Right hindlimb (tissue), 1 donor: ENCODE measurements at places on chromosomes 11 and 22.

- no peak for DNase-seq
Observed at GRCh38 chr22:30302810-30303138, 13.5 kb upstream of the CASTOR1 start.

- DNase-seq = peak; percentile 77
Observed at GRCh38 chr22:29394931-29395581, 6.7 kb upstream of the AP1B1 start.

DNA sequence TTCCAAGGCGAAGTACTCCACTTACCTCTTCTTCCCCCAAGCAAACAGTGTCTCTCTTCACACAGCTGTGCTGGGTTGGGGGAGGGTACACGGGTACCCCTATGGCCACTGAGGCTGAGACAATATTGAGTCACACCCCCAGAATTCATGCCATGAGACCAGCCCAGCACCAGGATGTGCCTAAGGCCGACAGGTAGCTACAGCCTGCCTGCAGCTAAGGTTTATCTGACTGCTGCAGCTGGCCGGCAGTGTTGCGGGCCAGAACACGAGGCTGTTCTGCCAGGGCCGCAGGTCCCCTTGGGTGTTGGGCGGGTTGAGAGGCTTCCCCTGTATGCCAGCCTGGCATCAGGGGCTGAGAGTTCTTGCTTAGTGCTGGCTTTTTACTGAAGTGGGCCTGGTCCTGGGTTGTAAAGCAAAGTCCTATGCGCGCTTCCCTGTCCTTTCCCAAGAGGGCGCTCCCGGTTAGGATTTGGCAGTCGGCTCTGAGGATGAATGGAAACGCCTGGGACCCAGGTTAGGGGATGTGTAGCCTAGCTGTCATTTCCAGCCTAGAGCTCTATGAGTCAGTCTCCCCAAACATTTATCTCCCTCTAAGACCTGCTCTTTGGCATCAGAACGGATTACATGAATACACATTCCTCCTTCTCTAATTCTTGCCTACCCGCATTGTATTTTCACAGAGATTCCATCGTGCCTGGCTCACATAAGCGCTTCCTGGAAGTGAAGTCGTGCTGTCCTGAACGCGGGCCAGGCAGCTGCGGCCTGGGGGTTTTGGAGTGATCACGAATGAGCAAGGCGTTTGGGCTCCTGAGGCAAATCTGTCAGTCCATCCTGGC is 7.1 kb downstream of the USP18 start:
- DNase-seq = peak; percentile 89

DNA sequence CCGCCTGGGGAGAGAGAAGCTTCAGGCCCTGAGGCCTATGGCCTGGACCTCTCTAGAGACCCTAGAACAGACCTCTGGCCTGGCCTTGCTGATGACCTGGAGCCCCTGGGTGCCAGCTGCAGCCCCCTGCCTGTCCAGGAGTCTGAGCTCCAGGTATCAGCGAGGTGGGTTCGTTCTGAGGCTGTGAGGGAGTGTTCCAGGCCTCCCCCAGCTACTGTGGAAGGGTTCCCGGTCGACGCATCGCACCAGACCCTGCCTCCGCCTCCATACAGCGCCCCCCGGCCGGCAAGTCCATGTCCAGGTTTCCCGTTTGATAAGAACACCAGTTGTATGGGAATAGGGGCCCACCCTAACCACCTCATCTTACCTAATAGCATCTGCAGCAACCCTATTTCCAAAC is 111.1 kb downstream of the KCNQ1 start:
- peak; percentile 5 for DNase-seq

DNA sequence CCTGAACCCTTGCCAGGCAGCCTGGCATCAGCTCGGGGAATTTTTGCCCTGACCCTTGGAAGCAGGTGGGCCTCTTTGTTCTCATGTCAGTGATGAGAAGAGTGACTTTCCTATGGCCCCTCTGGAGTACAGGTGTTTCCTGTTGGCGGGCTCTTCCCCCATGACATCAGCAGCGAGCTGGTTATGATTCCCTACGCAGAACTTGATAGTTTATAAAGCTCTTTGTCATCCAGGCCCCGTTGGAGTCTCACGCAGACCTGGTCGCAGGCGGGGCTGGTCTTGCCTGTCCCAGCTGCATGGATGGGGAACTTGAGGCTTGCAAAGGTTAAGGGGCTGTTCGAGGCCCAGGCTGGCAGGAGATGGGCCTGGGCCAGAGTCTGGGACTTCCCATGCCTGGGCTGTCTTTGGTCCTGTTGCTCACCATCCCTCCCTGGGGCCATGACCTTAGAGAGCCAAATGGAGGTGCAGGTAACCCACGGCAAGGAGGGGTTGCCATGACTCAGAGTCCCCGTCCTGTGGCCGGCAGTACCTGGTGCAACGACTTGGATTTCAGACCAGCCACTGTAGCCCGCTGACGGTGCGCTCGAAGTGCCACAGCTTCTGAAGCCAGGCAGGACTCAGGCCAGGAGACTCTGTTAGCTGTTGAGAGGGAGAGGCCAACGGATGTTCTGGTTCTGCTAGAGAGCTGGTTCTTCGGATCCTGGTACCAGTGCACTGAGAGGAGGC is 45.9 kb upstream of the PPP6R3 start:
- peak; percentile 61 for DNase-seq

GRCh38 chr11:118238421-118238820 is 13.6 kb upstream of the JAML start:
- no peak for DNase-seq

- no peak for DNase-seq
Observed at GRCh38 chr11:117876059-117876340, 458 bp downstream of the FXYD6 start.

DNA sequence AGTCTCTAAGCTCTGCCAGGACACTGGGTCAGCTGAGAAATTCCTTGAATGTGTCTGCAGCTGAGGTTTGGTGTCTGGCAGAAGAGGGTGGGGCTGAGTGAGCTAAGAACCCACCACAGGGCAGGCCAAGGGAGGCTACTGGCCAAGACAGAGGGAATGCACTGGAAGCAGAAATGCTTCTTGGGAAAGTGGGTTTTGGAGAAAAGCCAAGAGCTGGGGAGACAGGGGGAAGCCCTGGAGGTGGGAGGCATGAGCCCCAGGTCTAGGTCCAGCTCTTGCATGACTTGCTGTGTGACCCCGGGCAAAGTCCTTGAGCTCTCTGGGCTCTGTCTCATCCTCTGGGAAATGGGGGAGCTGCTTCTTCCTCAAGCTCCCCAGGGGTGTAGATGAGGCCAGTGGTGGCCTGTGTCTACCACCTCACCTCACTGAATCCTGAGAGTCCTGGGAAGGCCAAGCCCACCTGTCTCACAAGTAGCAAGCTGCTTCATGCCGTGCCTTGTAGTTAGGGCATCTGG is 2.3 kb downstream of the MMP11 start:
- DNase-seq = peak; percentile 61

- no peak for DNase-seq
Observed at GRCh38 chr11:79022265-79022664, 418.6 kb downstream of the TENM4 start.

DNA sequence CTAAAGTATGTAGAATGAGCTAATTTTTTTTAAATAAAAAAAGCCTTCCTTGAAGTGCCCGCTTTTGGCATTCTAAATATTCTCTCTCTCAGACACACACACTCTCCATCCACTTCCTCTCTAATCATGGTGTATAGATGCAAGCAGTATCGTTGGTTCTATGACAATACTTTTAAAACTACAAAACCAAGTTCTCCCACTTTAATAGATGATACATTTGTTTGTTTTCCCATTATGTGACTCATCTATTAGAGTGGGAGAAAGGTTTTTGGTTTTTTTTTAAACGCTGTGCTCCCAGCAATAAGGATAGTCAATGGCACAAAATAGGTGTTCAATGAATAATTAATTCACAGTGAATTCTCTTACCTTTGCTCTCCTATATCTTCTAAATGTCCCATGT is 44.6 kb downstream of the FZD4 start:
- DNase-seq = no peak

DNA sequence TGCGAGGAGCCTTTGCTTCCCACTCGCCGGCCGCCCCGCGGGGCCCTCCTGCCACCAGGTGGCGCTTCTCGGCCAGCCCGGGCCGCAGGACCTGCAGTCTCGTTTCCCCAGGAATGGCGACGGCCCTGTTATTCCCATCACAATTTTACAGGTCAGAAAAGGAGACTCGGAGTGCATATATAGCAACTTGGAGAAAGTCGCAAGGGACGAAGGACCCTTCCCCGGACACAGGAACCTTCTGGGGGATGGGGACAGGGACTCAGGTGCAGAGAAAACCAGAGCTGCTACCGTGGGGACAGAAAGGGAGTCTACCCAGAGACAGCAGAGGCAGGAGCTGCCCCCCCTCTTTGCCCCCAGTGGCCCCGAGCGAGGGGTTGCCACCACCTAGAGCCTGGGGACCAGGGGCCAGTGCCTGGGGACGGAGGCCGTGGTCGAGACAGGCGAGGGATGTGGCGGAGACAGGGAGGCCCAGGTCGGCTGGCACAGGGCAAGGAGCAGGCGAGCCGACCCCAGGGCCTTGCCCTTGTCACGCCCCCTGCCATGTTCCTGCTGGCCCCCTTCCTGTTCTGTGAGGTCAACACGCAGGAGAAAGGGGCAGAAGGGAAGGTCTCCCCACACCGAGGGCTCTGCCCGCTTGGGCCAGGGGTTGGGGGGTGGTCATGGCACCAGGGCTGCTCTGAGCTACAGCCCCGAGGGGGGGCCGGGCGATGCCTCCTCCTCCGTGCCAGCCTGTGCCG is 3.5 kb upstream of the KRTAP5-6 start:
- peak; percentile 86 for DNase-seq

GRCh38 chr11:45843158-45843924 is 3.9 kb upstream of the CRY2 start:
- peak; percentile 91 for DNase-seq

GRCh38 chr11:127055236-127055635 is 54.7 kb upstream of the KIRREL3 start:
- no peak for DNase-seq

DNA sequence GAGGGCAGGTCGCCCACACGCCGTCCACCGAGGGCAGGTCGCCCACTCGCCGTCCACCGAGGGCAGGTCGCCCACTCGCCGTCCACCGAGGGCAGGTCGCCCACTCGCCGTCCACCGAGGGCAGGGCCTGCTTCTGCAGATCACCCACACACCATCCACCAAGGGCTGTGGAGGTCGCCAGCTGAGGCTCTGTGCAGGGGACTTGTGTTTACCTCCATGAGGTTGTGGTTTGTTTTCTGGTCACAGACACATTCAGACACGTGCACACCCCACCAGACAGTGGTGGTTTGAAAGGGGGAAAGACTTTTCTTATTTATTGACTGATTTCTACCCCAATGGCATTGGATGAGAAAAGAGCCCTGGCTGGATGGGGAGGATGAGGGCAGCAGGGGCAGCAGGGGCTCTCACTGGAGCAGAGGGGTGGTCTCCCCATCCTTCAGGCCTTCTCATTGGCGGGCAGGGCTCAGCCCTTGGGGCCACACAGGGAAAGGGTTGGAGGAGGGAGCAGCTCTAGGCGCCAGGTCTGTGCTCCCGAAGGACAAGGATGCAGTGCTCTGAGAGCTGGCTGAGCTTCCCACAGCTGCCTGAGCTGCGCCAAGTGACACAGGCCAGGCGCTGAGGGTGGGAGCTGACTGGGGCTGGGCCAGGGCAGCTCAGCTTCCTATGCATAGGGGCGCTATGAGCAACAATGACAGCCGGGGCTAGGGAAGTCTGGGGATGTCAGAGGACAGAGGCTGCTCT is 252.6 kb upstream of the B3GAT1 start:
- DNase-seq = no peak

- no peak for DNase-seq
Observed at GRCh38 chr11:64842366-64842759, 2.1 kb downstream of the CDC42BPG start.

DNA sequence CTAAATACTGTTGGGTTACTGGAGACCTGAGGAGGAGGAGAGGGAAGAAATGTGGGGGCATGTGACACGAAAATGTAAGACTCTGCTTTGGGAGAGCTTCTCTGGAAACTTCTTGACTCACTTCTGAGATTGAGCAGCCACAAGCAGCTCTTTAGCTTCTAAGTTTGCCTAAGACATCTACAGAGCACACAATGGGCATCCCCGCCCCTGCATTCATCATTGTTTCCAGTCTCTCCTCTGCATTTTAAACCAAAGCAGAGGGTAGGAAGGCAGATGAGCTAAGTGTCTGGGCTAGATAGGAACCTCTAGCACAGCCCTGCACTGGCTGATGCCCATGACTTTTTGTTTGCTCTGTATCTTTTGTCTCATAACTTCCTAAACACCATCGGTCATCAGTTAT is 2.1 kb upstream of the OR52D1 start:
- no peak for DNase-seq

- no peak for DNase-seq
Observed at GRCh38 chr22:27473533-27473932, 328.0 kb downstream of the MN1 start.

DNA sequence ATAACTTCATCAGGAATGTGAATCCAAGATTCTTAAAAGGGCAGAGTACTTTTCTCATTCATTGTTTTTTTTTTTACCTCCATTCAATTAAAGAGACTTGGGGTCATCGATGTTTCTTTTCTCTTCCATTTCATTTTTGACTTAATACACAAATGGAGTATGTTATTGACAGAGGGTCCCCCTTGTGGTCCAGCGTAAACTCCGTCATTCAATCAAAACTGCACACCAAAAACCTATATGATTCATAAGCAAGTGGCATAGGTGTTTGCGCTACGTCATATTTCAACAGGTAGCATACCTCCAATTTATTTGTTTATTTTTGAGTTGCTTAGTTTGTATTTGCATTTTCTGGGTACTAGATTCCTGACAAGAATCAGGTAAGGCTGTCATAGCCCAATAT is 12.7 kb upstream of the FOLH1 start:
- no peak for DNase-seq

GRCh38 chr11:118258410-118258809 is 5.7 kb downstream of the MPZL2 start:
- DNase-seq = no peak

DNA sequence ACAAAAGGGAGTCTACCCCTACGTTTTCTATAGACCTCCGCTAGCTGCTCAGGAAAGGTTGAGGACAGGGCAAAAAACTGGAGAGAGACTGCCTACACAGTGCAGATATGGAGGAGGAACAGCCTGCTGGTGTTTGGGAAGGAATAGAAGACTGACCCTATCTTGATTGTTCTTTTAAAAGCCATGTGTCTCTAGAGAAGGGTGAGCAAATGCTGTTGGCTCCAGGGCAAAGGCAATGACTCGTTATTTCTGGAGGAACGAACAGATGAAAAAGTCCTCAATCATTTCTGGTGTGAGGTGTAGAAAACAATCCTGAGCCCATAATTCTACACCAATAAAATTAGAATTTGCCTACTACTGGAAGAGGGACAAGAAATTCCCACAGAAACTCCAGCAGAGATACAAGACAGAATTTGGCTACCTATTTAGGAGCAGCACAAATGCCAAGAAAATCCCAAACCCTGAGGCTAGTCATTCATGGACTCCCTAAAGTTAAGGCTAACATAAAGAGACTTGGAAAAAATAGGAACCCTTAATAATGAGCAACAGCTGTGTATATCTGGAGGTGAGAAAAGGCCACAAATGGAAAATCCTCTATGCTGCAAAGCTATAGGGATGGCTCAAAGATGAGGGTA is 1206.3 kb upstream of the CNTN5 start:
- no peak for DNase-seq
